ENCODE measurements at places on chromosomes 5 and 9.
A peak's percentile ranks its signal among the peaks of the same experiment; 100 is the strongest.

- DNase-seq: no peak
- no peaks in the 10 kb centered on the region for H3K27me3 ChIP-seq
- H3K27ac ChIP-seq: no peak overlapping the region
- H3K4me1 ChIP-seq: no peaks in the 10 kb centered on the region
Measured at GRCh38 chr5:117201001-117201400, 626.4 kb upstream of the SEMA6A start.

- no peak for DNase-seq
- H3K4me1 ChIP-seq: peaks cover 13% of the 10 kb centered on the region
- H3K36me3 ChIP-seq: no peaks in the 10 kb centered on the region
- peaks cover 25% of the 10 kb centered on the region for H3K27me3 ChIP-seq
- no peak overlapping the region for H3K4me3 ChIP-seq
Measured at GRCh38 chr5:36740259-36740898, 134.0 kb downstream of the SLC1A3 start.

GRCh38 chr5:181054138-181054537 is 14.1 kb downstream of the BTNL9 start:
- peaks cover 16% of the 10 kb centered on the region for H3K4me1 ChIP-seq
- H3K27ac ChIP-seq: no peak overlapping the region
- no peak overlapping the region for H3K4me3 ChIP-seq
- no peak for DNase-seq
- no peaks in the 10 kb centered on the region for H3K36me3 ChIP-seq

DNA sequence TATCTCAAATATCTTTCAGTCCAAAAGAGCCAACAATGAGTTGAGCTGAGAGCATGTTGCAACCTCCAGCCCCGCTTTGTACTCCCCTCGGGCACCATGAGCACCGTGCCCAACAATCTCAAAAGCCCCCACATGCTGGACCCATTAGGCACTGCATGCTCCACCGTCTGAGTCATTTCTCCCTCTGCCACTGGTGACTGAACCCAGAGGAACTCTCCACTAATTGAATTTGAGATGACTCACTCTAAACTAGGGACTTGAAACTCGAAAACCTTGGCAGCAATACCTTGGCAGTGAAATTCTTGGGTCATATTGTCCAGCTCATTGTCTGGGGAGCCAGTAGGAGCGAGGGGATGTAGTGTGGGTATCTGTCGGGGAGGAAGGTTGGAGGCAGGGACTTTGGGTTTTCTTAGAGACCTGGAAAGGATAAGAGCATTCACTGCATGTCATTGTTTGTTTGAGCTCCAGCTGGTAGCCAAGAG is 49.9 kb upstream of the SLIT3 start:
- no peak overlapping the region for H3K27ac ChIP-seq
- H3K4me3 ChIP-seq: no peak overlapping the region
- H3K4me1 ChIP-seq: no peaks in the 10 kb centered on the region
- no peak for DNase-seq

- H3K4me3 ChIP-seq: no peak overlapping the region
- no peak for DNase-seq
- H3K4me1 ChIP-seq: no peaks in the 10 kb centered on the region
- no peaks in the 10 kb centered on the region for H3K36me3 ChIP-seq
Measured at GRCh38 chr5:157080286-157080685, 21.4 kb upstream of the HAVCR1 start.

DNA sequence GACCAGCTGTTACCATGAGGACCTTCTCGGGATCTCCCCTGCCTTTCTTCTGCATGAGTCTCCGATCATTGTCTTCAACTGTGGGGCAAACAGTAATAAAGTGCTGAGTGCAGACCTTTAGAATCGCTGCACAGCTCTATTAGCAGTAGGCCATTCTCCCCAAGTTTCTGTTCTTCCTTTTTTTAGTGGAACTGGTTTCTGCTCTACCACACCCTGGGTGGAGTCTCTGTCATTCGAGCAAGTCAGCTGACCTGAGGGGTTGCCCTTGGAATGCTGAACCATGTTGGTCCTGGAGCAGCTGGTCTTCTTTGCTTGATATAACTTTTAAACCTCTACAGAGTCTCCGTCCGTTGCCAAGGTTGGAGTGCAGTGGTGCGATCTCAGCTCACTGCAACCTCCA is 33.4 kb upstream of the GNPDA1 start:
- H3K27ac ChIP-seq: no peak overlapping the region
- no peaks in the 10 kb centered on the region for H3K27me3 ChIP-seq
- no peaks in the 10 kb centered on the region for H3K4me1 ChIP-seq
- H3K36me3 ChIP-seq: no peaks in the 10 kb centered on the region
- no peak overlapping the region for H3K4me3 ChIP-seq

GRCh38 chr9:89274838-89275237 is 36.2 kb upstream of the CKS2 start:
- H3K36me3 ChIP-seq: no peaks in the 10 kb centered on the region
- H3K4me1 ChIP-seq: peaks cover 12% of the 10 kb centered on the region
- DNase-seq: no peak
- no peaks in the 10 kb centered on the region for H3K27me3 ChIP-seq
- H3K27ac ChIP-seq: no peak overlapping the region

GRCh38 chr5:109163336-109163735 is 246.4 kb downstream of the PJA2 start:
- H3K27ac ChIP-seq: no peak overlapping the region
- no peaks in the 10 kb centered on the region for H3K4me1 ChIP-seq
- H3K27me3 ChIP-seq: no peaks in the 10 kb centered on the region
- no peaks in the 10 kb centered on the region for H3K36me3 ChIP-seq
- H3K4me3 ChIP-seq: no peak overlapping the region
- DNase-seq: no peak

DNA sequence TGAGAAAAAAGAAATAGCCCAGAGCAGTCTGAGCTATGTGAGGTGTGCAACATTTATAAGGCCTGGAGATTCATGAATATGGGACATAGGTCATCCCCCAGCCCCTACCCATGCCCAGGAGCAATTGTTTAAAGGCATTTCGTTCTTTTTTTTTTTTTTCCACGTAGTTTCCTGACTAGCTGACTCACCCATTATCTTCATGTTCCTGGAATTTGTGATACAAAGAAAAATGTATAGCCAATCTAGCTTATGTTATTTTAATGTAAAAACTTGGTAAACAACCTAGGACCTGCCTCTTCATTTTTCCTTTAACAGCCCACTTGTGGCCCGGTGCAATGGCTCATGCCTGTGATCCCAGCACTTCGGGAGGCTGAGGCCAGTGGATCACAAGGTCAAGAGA is 81.3 kb downstream of the OSTF1 start:
- no peak for DNase-seq
- no peaks in the 10 kb centered on the region for H3K27me3 ChIP-seq
- H3K36me3 ChIP-seq: peaks cover 16% of the 10 kb centered on the region
- no peaks in the 10 kb centered on the region for H3K4me1 ChIP-seq

DNA sequence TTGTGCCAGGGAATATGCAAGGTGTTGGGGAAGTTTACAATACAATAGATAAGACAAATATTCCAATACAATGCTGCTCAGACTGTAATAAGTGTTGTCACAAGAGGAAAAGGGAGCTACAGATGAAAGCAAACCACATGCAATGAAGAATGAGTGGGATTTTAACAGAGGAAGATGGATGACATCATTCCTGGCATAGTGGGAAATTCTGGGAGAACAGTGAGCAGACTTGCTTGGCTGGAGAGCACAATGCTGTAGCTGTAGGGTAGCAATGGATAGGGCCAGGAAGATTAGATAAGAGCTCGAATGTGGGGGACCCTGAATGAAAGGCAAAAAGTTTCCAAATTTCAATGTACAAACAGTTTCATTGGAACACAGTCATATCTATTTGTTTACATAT is 9.5 kb upstream of the DPYSL3 start:
- H3K4me3 ChIP-seq: no peak overlapping the region
- H3K36me3 ChIP-seq: no peaks in the 10 kb centered on the region
- H3K27ac ChIP-seq: no peak overlapping the region
- DNase-seq: no peak
- no peaks in the 10 kb centered on the region for H3K27me3 ChIP-seq

DNA sequence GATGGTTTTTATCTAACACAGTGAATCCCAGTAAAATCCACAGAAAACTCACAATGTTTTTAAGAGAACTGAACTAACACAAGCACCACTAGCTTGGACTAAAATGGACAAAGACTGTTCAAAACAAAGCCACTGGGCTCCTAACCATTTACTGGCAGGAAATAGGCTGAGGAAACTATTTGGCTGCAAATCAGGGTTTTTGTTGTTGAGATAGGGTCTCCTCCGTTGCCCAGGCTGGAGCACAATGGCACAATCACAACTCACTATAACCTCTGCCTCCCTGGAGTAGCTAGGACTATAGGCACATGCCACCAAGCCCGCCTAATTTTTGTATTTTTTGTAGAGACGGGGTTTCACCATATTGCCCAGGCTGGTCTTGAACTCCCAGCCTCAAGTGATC is 99.7 kb downstream of the THBS4 start:
- H3K27ac ChIP-seq: peak overlapping the region; percentile 65
- H3K4me1 ChIP-seq: peaks cover 78% of the 10 kb centered on the region
- no peak overlapping the region for H3K4me3 ChIP-seq
- DNase-seq: no peak
- peaks cover 3% of the 10 kb centered on the region for H3K36me3 ChIP-seq

GRCh38 chr5:180026734-180027458 is 44.7 kb downstream of the RNF130 start:
- no peaks in the 10 kb centered on the region for H3K36me3 ChIP-seq
- H3K4me1 ChIP-seq: no peaks in the 10 kb centered on the region
- no peak overlapping the region for H3K4me3 ChIP-seq
- no peaks in the 10 kb centered on the region for H3K27me3 ChIP-seq

DNA sequence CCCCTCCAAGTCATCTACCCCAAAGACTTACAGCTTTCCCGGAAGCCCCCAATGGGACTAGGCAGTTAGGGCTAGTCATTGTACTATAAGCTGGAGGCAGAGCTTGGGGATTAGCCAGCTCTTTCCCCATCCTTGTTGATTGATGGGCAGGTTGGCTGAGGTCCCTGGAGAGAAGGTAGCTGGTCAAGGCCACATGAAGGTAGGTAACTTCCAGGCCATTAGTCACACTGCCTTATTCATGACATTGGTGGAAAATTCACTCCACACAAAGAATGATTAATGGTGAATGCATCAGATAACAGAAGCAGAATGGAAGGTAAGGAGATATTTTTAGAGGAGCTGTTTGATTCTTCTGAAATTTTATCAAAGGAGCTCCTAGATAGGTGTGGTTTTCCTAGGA is 49.5 kb upstream of the TGFBR1 start:
- no peak for DNase-seq
- no peak overlapping the region for H3K27ac ChIP-seq
- H3K36me3 ChIP-seq: no peaks in the 10 kb centered on the region

- H3K27me3 ChIP-seq: no peaks in the 10 kb centered on the region
- DNase-seq: no peak
- H3K4me1 ChIP-seq: no peaks in the 10 kb centered on the region
- H3K36me3 ChIP-seq: no peaks in the 10 kb centered on the region
- H3K4me3 ChIP-seq: no peak overlapping the region
Measured at GRCh38 chr5:77104813-77105212, 17.7 kb upstream of the ZBED3 start.

DNA sequence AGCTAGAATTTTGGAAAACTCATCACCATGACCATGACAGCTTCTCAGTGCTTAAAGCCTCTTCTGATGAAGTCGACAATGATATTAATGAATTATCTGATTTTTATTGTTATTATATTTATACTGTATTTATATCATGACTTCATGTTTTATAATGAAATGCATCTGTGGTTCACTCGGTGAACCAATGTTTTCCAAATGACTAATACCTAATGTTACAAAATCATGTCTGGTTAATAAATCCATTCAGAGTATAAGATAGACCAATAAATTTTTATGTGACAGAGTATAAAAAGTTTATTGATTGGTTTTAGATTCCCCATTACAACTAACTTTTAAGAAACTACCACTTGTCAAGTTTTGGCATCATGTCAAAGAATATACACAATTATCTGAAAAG is 416.5 kb downstream of the MLLT3 start:
- H3K4me1 ChIP-seq: peaks cover 21% of the 10 kb centered on the region
- H3K27ac ChIP-seq: no peak overlapping the region
- no peaks in the 10 kb centered on the region for H3K36me3 ChIP-seq
- no peaks in the 10 kb centered on the region for H3K27me3 ChIP-seq

DNA sequence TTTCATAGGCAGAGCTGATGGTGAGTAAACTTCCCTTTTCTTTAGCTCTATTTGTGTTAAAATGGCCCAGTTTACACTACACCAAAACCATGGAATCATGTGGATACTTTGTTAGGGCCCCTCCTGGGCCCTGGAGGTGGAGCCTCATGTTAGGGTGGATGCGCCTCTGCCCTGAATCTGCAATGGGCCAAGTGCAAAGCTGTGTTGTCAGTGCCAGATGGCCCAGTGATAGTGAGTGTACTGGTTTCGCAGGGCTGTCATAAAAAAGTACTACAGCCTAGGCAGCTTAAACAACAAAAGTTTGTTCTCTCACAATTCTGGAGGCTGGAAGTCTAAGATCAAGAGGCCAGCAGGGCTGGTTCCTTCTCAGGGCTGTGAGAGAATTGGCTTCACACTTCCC is 64.8 kb downstream of the HSPA4 start:
- H3K27ac ChIP-seq: no peak overlapping the region
- no peak overlapping the region for H3K4me3 ChIP-seq
- H3K36me3 ChIP-seq: no peaks in the 10 kb centered on the region

DNA sequence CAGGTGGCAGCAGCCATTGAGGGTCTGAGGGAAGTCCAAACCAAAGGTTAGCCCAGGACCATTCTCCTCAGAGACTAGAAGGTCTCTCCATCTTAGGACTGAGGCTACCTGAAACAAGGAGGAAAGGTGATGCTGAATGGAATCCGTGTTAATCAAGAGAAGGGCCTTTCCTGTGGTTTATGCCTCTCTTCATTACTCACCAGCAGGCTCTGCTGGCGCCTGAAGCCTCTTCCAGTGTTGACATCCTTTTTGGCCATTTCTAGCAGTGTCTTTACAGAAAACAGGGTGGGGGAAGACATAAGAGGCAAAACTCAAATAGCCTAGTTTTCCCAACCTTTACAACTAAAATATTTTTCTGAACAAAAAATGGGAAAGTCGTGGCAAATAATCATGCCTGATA is 98.0 kb downstream of the ENC1 start:
- no peaks in the 10 kb centered on the region for H3K4me1 ChIP-seq
- peaks cover 4% of the 10 kb centered on the region for H3K27me3 ChIP-seq
- H3K4me3 ChIP-seq: no peak overlapping the region
- DNase-seq: no peak
- H3K27ac ChIP-seq: no peak overlapping the region
- H3K36me3 ChIP-seq: no peaks in the 10 kb centered on the region

- no peaks in the 10 kb centered on the region for H3K27me3 ChIP-seq
- no peaks in the 10 kb centered on the region for H3K4me1 ChIP-seq
- no peaks in the 10 kb centered on the region for H3K36me3 ChIP-seq
- DNase-seq: no peak
- H3K27ac ChIP-seq: no peak overlapping the region
Measured at GRCh38 chr5:56983593-56984361, 31.9 kb upstream of the MIER3 start.

- no peak overlapping the region for H3K4me3 ChIP-seq
- peaks cover 8% of the 10 kb centered on the region for H3K4me1 ChIP-seq
- no peak overlapping the region for H3K27ac ChIP-seq
Measured at GRCh38 chr5:109713453-109713852, 23.7 kb downstream of the MAN2A1 start.

DNA sequence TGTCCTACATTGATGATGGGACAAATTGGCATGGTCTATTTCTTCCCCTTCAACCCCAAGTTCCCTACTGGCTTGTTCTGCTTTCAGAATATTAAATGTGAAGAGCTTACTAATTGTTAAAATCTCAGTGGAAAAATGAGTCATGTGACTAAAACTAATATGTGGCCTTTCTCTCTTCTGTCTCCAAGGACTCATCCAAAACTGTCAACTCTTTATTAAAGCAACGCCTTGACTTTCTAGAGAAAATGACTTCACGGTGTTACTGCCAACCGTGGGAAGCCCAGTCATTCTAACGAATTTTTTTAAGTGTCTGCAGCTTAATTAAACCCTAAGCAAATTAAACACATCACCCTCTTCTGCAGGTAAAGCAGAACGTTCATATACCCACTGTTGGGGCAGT is 431.6 kb downstream of the DTWD2 start:
- DNase-seq: no peak
- no peaks in the 10 kb centered on the region for H3K36me3 ChIP-seq
- H3K4me3 ChIP-seq: no peak overlapping the region
- H3K27me3 ChIP-seq: no peaks in the 10 kb centered on the region

All from CD4-positive, alpha-beta T cell (primary cell).